ENCODE measurements at places on chromosomes 5 and 9.

- DNase-seq, result no peak
These were observed 30.4 kb downstream of the HMGCR start for GRCh38 chr5:75367401-75367800.

DNA sequence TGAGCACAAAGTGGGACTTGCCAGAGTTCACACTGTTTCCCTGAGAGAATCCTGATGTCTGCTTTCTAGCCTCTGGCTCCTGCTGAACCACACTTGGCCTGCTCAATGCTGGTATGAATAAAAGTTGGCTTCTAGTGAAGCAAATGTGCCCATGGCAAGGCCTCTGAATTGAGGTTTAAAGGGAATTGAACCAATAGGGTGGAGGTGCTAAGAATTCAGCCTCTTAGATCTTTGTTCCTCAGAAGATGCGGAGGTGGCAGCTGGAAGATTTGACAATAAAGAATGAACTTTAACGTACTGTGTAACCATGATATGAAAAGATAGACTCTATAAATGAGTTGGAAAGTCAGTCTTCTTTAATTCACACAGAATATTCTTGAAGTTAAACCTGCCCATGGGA, 57.2 kb downstream of the RASGRF2 start:
- DNase-seq, result no peak

- DNase-seq, result no peak
These were observed 22.8 kb upstream of the DUSP1 start for GRCh38 chr5:172793577-172794488.

DNA sequence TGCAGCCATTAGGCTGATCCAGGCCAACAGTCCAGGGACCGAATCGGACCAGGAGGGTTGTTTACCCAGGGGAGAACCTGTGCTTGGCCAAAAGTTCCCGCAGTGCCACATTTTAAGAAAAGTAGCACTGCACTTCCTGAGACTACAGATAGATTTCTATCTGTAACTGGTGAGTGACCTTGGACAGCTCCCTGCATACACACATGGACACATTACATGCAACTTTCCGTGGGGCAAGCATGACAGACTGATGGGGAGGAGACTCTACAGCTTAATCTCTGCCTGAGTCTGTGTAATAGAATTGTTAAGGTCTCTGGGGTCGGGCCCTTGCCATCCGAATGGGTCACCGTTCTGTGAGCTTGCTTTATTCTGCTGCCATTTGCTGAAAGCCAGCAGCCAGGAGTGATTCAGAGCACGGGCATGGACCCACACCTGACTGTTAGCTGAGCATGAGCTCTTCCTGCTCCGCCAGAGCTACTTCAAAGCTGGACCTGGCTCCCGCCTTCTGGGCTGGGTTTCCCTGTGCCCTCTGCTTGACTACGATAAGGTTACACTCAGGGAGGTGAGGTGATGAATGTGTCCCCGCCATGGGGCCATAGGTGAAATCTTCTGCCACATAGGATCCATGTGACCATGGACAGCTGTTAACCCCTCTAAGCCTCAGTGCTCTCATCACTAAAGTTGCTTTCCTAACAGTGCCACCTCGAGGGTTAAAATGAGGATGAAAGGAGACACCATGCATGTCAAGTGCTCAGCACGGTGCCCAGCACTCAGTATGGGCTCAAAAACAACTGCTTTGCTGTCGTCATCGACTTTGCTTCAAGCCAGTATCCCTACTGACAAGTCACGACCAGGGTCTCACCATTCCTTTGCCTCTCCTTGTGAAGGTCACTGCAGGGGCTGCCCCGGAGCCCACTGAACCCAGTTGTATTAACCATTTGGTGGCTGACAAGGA, 200.0 kb downstream of the MELK start:
- no peak for DNase-seq

GRCh38 chr5:5420251-5420650, 2.2 kb upstream of the ICE1 start:
- no peak for DNase-seq

GRCh38 chr5:61089351-61089750, 72.9 kb downstream of the SMIM15 start:
- DNase-seq, result no peak

Measured in left ventricle myocardium inferior (tissue), 1 donor.